ENCODE measurements at places on chromosomes 4 and X. TPM values are rescaled to one million over a fixed set of nuclear protein-coding genes. Genes with fewer than 3 reads are reported as not detected.

- DNase-seq, result peak; percentile 23
Measured at GRCh38 chr4:56787380-56787779, 34.1 kb downstream of the SPINK2 start.

GRCh38 chr4:106329041-106329618 is 12.8 kb downstream of the AIMP1 start:
- peak; percentile 66 for DNase-seq

- DNase-seq, result no peak
Measured at GRCh38 chr4:14087459-14087858, 459.9 kb upstream of the BOD1L1 start.

GRCh38 chr4:94889523-94889922 is 131.8 kb downstream of the BMPR1B start:
- peak; percentile 27 for DNase-seq

DNA sequence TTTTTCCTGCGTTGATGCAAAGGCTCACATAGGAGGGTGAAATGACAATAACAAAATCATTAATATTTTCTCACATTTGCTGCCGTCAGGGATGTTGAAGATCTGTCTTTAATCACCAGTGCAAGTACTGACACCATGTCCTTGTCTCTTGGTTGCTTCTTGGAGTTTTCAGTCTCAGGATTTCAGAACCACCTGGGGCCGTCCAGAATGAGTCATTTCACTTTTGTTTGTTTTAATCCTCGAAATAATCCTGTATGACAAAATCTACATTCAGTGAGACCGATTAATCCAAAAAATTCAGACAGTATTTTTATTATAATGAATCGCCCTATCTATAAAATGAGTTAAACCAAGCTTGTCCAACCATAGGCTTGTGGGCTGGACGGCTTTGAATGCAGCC is 47.2 kb downstream of the NEIL3 start:
- DNase-seq, result no peak

DNA sequence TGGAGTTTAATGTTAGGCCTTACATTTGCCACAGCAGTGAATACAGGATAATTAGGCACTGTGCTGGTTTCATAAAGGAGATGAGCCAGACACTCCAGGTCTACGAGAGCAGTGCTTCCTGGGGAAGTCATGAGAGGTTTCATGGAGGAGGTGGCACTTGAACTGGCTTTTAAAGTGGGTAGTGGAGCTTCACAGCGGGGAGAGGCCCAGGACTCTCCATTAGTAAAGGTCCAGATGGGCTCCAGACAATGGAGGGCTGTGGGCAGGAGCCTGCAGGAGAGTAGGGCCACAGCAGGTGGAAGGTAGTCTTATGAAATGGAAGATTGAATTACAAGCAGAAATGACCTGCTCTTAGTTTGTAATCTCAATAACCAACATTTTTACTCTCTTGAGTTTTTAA is 29.0 kb downstream of the CLDN22 start:
- DNase-seq, result no peak

- DNase-seq, result no peak
Measured at GRCh38 chrX:139936259-139936658, 3.4 kb upstream of the ATP11C start.

DNA sequence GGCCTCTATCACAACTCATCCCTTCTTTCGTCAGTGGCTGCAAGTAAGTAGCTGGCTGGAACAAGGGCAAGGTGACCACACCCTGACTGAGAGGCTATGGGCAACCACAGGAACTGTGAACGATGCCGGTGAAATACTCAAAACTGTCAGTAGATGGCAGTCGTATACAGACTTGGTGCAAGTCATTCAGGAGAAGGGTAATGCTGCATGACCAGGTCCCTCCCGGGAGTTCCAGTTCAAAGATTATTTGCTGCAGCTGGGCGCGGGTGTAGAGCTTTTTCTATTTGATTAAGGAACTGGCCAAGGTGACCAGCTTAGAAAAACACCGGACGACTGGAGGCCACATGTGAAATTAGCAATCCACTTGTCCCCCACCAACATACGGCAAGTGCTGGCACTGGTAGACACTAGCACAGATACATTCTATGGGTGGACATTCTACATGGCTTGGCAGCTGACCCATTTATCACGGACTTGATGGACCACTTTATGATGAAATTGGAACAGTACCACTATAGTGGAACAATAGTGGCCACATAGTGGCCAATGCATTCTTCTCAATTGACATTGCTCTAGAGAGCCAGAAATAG is 726.6 kb downstream of the TRAM1L1 start:
- peak; percentile 33 for DNase-seq

- no peak for DNase-seq
Measured at GRCh38 chr4:38290366-38290765, 330.2 kb downstream of the PTTG2 start.

DNA sequence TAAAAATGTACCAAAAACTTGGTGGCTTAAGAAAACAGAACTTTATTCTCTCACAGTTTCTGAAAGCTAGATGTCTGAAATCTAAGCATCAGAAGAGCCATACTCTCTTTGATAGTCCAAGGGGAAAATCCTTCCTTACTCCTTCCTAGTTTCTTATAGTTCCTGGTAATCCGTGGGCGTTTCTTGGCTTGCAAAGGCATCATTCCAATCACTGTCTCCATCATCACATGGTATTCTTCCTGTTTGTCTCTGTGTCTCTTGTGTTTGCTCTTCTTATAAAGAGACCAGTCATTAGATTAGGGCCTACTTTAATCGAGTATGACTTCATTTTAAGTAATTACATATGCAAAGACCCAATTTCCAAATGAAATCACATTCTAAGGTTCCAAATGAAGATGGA is 118.9 kb upstream of the FSTL5 start:
- peak; percentile 5 for DNase-seq

GRCh38 chr4:26459756-26460530 is 30.3 kb downstream of the CCKAR start:
- DNase-seq, result no peak

DNA sequence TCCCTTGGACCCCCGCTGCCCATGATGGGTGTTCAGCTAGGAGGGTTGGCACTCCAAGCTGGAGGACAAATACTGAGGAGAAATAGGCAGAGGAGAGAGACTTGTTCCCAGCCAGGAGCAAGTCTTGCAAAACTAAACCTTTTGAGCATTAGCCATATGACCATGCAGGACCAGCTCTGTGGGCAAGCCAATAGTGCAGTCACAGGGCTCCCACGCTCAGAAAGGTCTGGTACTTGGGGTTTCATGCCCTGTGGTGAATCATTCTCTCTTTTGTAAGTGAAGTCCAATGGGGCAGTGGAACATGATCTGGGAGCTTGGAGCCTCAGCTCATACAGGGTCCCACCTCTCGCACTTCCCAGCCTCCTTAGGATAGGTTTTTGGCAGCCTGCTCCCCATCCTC is 300.9 kb downstream of the BCOR start:
- no peak for DNase-seq

DNA sequence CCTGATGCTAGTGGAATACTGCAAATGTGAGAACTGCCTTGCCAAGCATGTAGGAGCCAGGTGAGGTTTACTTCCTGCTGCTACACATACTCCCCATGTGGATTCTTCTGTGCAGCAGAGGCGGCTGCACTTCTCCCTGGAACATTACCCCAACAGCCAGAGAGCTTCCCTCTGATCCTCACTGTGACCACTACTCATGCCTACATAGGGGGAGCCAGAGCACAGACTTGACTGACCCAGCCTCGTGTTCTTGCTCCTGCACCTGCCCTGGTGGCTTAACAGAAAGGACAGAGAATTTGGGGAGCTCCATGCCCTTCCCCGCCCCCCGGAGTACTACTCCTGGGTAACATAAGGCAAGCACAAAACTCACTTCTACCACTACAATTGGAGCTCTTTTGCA is 38.4 kb downstream of the UGT2A2 start:
- no peak for DNase-seq

- no peak for DNase-seq
Measured at GRCh38 chr4:40300371-40301162, 34.6 kb upstream of the CHRNA9 start.

GRCh38 chrX:19883878-19884277 is 3.5 kb downstream of the SH3KBP1 start:
- no peak for DNase-seq

GRCh38 chr4:43932448-43932847 is 516.2 kb downstream of the KCTD8 start:
- peak; percentile 13 for DNase-seq

- no peak for DNase-seq
Measured at GRCh38 chr4:91147067-91147466, 1019.9 kb downstream of the CCSER1 start.

DNA sequence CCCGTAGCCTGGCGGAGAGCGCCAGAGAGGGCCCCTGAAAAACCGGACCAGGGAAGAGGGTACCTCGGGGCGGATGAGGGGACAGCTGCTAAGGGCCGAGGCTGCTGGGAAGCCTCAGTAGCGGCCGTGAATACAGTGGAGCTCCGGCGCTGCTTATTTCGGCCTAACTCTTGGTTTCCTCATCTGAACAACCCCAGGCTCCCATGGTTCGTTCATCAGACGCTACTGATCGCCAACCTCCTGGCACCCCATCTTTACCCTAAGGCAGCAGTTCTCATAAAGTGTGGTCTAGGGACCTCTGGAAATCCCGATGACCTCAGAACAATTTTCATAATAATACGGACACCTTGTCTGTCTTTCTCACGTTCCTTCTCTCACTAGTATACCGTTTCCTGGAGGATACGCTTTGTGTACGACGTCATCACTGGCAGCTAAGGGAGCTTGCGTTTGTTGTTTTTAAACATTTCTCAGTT is 645 bp upstream of the RAB28 start:
- DNase-seq, result peak; percentile 41

GRCh38 chrX:125387945-125388344 is 68.3 kb downstream of the TEX13C start:
- no peak for DNase-seq

DNA sequence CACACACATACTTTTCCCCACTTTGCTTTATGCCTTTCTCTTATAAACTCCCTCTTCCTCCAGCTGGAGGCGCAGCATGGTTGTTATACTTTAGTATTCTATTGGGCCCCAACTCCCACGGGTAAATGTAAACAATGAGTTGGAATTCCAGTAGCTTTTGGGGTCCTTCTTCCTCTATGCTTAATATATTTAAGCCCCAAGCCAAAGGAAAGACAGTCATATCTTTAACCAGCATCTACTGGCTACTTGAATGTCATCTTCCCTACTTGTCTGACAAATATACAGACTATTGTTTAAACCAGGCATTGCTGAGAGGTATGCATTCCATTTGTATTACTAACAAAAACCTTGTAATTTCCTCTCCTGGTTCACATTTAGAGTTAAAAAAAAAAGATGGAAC is 72.9 kb downstream of the WDR19 start:
- DNase-seq, result no peak

DNA sequence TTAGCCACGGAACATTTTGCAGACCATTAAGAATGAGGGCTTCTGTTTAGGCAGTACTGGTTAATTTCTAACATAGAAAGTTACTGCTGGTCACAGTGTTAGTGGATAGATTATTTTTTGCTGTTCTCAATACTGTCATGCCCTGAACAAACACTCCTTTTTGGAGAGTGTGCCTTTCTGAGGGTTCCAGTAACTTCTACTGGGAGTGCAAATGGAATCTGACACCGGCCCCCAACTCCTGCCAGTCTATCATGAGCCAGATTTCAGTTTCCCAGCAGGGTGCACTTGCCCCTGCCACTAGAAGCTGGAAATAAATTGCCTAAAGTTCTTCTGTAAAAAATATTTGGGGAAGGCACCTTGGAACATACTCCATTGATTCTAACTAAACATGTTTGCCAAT is 224.4 kb upstream of the GPC4 start:
- DNase-seq, result no peak

GRCh38 chr4:154973244-154974035 is 192.4 kb downstream of the RBM46 start:
- DNase-seq, result no peak

GRCh38 chrX:11419102-11419501 is 125.9 kb downstream of the AMELX start:
- no peak for DNase-seq

DNA sequence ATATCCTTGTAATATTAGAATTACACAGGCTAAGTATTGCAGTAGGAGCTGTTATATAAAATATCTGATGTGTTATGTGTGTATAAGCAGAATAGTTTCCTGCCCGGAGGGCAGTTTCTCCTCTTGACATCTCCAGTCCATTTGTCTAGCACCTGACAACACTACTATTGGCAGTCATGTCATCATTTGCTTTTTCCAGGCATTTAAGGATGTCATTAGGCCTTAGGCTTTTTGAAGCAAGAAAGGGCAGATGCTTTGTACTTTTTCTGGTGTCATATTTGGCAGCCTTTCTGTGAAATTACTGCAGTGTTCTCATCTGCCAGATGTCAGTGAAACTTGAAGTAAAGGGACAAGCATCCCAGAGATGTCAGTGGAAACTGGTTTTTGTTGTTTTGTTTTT is 2017.6 kb upstream of the IGFBP7 start:
- no peak for DNase-seq

Gene MGAT4D
- polyA plus RNA-seq, result not detected

Gene ZFYVE28
- polyA plus RNA-seq, result 0.94 TPM

Gene SLITRK2
- polyA plus RNA-seq, result 1.7 TPM

Gene RBMXL3
- polyA plus RNA-seq, result not detected

Gene RAP1GDS1
- 19.9 TPM for polyA plus RNA-seq

Gene HSFX4
- polyA plus RNA-seq, result 0.74 TPM

Gene ETDC
- not detected for polyA plus RNA-seq

All from muscle of leg (tissue), 16 donors.